Body of pancreas (tissue), 4 donors: ENCODE measurements at places on chromosomes 11 and 22.

DNA sequence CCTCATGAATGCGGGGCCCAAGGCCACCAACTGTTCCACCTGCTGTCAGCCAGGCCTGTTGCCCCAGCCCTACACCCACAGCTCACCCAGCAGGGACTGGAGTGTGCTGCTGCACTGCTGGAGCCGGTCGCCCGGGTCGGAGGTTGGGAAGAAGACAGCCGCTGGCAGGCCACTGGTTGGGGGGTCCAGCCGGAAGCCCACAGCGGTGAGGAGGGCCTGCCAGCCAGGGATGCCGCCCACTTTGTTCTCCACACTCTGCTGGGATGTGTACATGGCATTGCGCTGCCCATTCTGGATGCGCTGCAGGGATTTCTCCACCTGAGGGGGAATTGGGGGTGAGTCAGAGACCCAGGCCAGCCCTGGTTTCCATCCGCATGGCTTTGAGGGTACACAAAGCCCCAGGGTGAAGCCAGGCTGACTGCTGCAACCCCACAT is 74.2 kb upstream of the PITPNB start:
- DNase-seq = no peak

DNA sequence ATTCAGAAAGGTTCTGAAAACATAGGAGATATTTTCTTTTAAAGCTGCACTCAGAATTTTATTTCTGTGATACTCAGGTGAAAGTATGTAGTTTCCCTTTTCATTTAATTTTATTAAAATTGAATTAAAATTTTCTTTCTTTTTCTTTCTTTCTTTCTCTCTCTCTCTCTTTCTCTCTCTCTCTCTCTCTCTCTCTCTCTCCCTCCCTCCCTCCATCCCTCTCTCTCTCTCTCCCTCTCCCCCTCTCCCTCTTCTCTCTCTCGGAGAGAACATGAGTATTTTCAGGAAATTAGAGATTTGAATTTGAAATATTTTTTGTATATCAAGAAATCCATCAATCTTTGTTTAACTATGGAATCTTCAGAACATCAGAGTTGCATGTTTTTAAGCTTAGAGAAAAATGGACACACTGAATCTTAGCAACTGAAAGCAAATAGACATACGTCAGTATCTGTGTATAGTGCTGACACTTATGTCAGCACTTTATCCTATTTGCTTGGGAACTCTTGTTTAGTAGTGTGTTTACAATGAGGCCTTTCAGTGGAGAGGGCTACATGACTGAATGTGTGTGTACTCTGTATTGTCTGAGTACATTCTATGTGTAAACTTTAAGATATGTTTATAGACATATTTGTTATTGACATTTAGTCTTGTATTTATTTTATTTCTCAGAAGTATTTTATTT is 44.5 kb downstream of the PDE3B start:
- no peak for DNase-seq

GRCh38 chr22:41177622-41178424 is 27.3 kb upstream of the L3MBTL2 start:
- no peak for DNase-seq

GRCh38 chr11:74316772-74317505 is 5.5 kb upstream of the P4HA3 start:
- no peak for DNase-seq

GRCh38 chr11:112002491-112003216 is 22.6 kb upstream of the DLAT start:
- no peak for DNase-seq

GRCh38 chr22:26079009-26079408 is 90.3 kb upstream of the SEZ6L start:
- DNase-seq = no peak

- no peak for DNase-seq
Measured at GRCh38 chr22:39983346-39983745, 11.4 kb upstream of the FAM83F start.

- DNase-seq = no peak
Measured at GRCh38 chr11:122751292-122752070, 86.8 kb upstream of the CRTAM start.

DNA sequence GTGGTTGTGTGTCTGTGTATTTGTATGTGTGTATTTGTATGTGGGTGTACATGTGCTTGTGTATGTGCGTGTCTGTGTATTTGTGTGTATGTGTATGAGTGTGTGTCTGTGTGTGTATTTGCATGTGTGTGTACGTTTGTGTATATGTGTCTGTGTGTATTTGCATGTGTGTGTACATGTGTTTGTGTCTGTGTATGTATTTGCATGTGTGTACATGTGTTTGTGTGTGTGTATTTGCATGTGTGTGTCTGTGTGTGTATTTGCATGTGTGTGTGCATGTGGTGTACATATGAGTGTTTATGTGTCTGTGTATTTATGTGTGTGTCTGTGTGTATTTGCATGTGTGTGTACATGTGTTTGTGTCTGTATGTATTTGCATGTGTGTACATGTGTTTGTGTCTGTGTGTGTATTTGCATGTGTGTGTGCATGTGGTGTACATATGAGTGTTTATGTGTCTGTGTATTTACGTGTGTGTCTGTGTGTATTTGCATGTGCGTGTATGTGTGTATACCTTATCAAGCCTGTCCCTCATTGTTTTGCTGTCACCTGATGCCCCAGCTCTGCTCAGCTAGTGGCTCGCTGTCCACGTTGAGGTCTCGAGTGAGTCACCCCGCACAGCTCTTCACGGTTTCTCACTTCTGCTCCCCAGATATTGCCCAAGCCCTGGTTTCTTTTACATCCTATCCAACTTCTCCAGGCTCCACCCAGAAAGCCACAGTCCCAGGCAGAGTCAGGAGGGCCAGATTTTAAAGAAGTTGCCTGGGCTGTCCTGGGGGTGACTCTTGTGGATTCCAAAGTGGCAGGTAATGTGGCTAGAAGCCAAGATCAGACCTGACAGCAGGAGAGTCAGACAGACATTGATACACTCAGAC is 15.2 kb downstream of the MB start:
- peak; percentile 22 for DNase-seq

- DNase-seq = peak; percentile 52
Measured at GRCh38 chr11:110430267-110431050, 711 bp downstream of the FDX1 start.

- no peak for DNase-seq
Measured at GRCh38 chr11:30921811-30922210, 335.7 kb upstream of the MPPED2 start.

- DNase-seq = no peak
Measured at GRCh38 chr11:122793515-122793914, 44.8 kb upstream of the CRTAM start.

DNA sequence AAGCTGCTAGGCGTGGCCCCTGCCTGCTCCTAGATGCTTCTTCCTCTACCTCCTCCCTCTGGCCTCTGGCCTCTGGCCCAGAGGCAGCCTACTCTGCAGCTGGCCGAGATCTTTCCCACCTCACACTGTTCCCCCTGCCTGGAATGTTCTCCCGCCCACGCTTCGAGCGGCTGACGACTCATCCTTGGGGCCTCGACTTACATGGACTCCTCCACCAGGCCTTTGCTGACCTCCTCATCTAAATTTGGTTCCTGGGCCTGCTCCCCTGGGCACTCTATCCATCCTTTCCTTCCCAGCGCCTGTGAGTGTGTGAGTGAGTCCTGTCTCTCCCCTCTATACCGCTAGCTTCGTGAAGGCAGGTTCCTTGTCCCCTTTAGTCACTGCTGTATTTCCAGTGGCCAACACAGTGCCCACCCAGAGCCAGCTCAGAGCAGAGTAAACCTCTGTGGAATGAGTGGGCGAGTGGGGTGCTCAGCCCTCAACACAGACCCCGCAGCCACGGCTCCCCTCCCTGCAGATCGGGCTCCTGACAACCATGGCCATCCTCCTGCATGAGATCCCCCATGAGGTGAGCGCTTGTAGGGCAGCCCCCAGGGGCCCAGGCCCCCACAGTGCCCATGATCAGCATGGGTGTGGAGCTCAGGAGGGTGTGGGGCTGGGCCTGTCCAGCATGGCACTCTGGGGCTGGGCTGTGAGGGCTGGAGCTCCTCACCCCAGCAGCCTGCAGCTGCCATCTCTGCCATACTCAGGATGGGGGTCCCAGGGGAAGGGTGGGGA is 5.7 kb downstream of the SLC39A13 start:
- no peak for DNase-seq

GRCh38 chr11:94838027-94838731 is 70.0 kb downstream of the AMOTL1 start:
- DNase-seq = no peak

DNA sequence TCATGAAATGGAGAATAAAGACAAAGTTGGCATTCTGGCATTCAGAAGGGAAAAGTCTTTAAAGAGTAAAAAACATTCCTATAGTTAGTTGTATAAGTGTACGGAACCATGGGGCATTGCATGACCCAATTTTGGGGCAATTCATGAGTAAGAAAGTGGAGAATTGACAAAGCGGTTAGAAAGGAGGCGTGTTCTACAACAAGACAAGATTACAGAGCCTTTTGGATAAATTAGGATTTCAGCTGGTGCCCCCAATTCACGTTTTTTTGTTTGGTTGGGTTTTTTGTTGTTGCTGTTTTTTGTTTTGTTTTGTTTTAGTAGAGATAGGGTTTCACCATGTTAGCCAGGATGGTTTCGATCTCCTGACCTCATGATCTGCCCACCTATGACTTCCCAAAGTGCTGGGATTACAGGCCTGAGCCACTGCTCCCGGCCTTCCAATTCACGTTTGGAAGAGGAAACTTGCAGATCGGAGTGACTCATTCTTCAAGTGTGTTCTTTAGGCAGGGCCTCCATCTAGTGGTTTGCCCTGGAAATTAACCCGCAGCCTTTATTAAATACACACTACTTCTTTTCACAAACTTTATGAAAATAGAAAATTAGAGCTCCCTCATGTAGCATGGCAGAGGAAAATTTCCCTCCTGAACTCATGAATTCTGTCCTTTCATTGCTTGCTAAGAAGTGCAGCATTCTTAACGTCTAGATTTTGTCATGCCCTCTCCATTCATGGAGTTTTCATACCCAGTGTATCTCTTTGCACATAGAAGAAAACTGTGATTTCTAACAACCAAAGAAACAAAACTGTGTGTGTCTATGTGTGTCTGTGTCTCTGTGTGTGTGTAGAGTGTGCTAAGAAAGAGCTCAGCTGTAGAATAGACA is 118.1 kb downstream of the BBOX1 start:
- peak; percentile 63 for DNase-seq

DNA sequence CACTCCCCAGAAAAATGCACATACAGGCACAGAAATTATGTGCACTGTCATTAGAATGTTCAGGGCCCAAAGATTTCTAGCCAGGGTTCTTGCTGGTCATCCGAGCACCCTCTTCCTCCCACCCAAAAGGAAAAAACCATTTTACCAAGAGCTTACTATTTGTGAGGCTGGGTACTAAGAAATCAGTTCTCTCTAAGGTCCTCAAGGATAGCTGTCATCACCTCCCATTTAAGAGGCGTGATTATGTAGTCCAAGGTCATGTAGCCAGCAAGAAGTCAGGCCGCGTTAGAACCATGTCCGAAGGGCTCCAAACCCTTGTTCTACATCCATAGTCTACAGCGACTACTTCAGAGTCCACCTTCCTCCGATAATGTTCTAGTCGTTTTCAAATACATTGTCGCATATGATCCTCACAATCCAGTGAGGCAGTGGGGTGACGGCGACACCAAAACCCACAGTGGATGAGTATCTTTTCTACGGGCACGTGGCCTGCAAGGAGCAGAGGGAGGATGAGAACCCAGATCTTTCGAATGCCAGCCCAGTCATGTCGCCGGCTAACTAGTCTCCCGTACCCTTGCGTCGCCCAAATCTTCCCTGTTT is 634 bp downstream of the TIMM8B start:
- peak; percentile 19 for DNase-seq

- DNase-seq = no peak
Measured at GRCh38 chr11:128304666-128305485, 282.5 kb downstream of the ETS1 start.

DNA sequence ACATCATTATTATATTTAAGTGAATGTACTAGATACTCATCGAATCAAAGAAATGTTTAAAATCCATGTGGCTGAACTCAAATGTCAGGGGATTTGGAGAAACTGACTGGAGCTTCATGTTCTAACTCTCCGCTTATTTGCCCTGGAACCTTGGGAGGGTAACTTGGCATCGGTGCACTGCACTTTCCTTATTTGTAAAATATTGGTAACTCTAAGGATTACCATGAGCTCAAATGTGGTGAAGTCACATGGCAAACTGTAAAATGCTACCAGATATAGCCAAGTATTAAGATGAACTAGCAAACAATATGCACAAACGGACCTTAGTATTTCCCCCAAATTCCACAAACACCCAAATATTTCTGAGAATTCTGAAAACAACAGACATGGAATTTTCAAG is 75.6 kb downstream of the ETS1 start:
- DNase-seq = no peak

DNA sequence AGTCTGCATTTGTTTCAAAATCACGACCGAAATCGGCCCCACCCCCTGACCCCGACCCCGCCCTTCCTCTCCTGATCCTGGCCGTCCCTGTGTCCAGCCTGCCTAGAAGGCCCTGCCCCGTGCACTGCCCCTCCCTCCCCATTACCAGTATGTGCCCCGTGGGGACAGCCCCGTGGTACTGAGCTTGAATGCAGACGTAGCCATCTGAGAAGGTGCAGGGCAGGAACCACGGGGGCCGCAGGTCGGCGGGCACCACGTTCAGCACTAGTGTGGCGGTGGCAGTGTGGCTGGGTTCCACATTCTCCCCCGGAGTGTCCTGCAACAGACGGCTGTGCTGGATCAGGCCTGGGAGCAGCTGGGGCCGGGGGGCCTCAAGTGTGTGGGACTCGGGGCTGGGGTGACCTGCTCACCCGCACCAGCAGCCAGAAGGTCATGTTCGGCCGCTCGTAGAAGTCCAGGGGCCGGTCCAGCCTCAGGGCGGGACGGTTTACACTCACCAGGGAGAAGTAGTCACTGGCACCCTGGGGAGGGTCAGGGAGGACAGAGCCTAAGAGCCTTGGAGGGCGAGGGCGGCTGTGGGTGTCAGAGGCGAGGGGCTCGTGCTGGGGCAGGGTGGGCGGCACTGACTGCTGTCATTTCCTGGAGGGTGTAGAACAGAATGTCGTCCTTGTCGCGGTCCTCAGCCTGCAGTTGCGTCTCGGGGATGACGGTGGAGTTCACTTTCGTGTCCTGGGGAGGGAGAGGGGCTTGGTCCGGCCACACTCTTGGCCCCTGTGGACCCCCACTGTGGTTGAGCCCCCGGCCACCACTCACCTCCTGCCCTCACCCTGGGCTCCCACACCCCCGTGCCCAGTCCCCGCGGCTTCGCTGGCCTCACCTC is 3.6 kb downstream of the CDHR5 start:
- no peak for DNase-seq

DNA sequence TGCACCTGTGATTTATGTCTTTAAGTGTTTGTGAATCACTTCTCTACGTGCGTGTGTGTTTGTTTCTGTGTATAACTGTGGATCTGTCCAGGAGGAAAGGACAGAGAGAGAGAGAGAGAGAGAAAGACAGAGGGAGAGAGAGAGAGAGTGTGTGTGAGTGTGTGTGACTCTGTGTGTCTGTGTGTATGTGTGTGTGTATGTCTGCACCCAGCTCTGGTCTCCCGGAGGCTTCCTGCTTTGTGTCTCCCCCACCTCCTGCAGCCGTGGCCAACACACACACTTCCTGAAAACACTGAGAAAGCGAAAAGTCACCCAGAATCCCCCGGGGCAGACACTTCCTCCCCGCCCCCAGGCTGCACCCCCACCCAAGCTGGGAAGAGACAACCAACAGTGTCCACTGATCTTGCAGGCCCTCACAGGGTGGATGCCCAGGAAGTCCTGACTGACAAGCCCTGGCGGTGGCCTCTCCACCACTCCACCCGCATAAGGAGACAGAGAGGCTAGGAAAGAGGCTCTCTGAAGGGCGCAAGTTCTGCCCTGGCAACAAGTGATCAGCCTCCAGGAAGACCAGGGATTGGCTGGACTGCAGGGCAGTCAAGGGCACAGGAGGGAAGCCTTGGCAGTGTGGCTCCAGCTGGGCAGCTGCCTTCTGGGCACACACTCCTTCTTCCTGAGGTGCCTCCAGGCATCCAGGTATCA is 30.0 kb downstream of the ARAP1 start:
- DNase-seq = peak; percentile 90
